ENCODE measurements at places on chromosomes 3 and 15.

DNA sequence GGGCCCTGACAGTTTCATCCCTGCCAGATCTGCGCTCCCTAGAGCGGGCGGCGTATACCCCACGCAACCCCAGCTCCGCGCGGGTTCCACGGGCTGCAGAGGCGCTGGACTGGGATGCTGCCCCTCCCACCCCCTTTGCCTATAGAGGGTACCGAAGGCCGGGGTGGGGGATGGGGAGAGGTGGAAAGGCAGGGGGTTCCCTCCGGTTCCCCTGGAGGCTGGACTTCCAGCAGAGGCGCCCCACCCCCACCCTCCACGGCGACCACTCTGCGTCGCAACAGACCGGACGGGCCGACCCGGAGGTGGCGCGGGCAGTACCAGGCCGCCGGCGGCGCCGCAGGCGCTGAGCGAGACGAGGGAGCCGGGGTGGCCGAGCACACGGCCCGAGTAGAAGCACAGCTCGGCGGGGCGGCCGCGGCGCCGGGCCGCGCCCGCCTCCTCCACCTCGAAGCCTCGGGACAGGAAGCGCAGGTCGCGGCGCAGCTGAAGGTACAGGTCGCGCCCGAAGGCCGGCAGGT, 995 bp downstream of the ADAMTS17 start:
- DNase-seq: no peak

GRCh38 chr3:157589211-157589610, 86.0 kb upstream of the VEPH1 start:
- no peak for DNase-seq

DNA sequence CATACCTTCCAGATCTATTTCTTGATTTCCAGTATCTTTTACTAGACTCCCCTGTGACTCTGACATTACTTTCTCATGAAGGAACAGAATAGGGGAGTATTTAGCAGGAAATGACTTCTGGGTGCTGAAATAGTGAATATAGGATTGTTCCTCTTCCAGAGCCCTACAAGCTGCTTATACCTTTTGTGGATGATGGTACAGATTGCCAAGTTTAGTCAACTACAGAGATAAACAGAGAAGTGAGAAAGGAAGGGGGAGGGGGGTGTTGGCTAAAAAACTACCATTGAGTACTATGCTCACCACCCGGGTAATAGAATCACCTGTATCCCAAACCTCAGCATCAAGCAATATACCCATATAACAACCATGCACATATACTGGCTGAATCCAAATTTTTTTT, 298.3 kb upstream of the GPR149 start:
- DNase-seq: no peak

GRCh38 chr3:53354945-53355498, 7.7 kb upstream of the DCP1A start:
- no peak for DNase-seq

Data from activated T-helper 9 cell treated with anti-CD3 and anti-CD28 coated beads, Interleukin-2, amount 50 U/mL, for 16 hours (primary cell).